CD4-positive, alpha-beta T cell treated with Interleukin-6 at 100 ng/mL for 8 hours (primary cell): ENCODE measurements at places on chromosomes 5 and 9.

DNA sequence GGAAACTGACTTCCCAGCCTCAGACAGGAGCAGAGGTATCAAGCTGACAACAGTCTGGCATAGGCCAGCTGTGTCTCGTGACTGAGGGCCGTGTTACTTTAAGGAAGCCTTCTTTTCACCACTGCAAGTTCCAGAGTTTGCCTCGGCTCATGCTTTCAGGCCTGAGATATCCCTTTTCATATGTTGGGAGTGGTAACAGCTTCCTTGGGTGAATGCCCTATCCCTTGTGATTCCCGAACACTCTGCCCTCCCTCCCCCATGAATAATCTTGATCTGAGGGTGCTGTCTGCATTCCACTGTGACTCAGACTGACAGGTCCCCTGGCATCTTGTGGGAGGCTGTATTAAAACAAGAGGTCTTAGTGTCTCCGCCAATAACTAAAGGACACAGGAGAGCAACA, 49.7 kb upstream of the ARL15 start:
- DNase-seq, result no peak

DNA sequence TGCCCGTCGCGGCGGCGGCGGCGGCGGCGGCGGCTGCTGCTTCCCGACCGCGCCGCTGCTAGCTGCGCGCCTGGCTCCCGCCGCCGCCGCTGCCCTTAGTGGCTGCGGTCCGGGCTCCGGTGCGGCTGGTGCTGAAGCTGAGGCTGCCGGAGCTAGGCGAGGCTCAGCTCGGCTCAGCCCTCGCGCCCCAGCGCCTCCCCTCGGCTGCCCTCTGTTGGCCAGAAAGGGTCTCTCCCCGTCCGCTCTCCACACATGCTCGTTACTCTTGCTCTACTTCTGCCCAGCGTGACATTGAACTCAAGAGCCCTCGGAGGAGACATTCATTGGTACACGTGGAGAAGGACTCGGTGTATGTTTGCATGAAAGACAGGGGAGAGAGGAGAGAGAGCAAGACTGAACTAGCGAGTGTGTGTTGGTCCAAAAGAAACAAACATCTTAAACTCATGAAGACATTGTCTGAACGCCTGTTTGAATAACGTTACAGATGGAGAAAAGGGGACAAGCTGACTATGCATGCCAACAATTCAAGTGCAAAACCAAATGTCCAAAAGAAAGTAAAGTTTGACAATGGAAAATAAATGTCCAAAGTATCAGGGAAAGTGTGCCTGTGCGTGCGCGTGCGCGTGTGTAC, at the start of gene HCN1:
Gene HCN1 (minus strand): TSS at position 175 of the 631 bp plus-strand sequence.
- DNase-seq, result no peak

DNA sequence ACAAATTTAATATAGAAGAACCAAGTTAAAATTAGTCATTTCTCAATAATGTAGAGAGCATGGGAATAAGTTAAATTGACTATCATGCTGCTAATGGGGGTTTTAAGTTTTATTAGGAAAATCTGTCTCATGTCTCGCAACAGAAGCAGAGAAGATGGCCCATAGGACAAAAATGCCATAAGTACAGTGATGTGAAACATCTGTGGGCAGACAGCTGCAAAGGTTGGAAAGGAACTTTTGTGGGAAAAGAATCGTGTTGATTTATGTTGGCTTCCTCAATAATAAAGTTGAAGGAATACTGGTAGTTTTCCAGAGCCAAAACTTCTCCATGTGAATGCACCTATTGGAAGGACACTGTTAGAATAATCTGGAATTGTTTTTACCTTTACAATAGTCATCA, 44.8 kb downstream of the VCAN start:
- DNase-seq, result no peak

- DNase-seq, result no peak
Measured at GRCh38 chr9:119836036-119836435, 466.8 kb upstream of the BRINP1 start.

- DNase-seq, result no peak
Measured at GRCh38 chr5:111245654-111246053, 21.5 kb downstream of the CAMK4 start.

DNA sequence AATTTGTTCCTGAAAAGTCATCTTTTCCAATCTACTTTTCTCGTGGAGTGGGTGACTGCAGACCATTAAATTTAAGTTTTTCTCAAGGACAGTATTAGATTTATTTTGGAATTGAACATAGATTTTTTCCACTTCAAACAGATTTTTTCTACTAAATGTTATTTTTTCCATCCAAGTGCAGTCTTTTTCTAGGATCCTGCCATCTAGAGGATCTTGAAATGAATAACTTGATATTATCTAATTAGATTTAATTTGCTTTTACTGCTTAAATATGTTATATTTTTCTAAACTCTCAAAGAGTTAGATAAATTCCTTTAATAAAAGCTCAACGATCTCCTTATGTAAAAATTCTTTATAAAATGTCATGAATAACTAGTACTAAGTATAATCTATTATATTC, 136.9 kb upstream of the PRR16 start:
- DNase-seq, result no peak

DNA sequence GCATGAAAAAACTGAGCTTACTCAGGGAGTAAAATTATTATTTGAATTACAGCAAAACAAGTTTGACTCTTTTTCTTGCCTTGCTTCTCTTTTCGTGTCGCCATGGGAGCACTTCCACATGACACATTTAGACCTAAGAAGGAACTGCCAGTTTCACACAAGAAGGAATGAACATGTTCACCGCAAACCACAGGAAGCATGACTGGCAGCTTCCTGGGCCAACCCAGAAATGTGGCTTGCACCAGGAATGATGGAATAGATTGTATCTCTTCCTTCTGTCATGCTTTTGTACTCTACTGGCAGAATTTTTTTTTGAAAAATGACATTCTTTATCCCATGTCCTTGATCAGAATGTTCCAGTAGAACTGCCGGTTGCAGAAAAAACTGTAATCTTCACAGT, 32.9 kb upstream of the MAN2A1 start:
- peak; percentile 47 for DNase-seq

- no peak for DNase-seq
Measured at GRCh38 chr9:94813379-94813778, 86.9 kb downstream of the AOPEP start.

- peak; percentile 94 for DNase-seq
Measured at GRCh38 chr9:34620061-34620994, at the start of gene DCTN3. Gene DCTN3, minus strand, starts transcription at chr9:34620495. Its CDS starts 31 bp downstream, at chr9:34620464.

DNA sequence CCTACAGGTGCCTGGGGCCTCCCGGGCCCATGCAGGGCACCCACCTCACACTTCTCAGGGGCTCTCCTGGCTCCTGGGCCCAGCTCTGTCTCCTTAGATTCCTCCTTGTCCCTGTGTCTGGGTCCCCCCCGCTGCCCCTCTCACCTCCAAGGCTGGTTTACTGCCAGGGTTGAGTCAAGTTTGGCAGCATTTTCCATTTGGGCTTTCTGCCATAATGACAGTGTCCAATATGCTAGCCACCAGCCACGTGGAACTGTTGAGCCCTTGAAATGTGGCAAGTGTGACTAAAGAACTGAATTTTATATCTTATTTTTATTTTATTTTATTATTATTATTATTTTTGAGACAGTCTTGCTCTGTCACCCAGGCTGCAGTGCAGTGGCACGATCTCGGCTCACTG, 1.9 kb downstream of the TTC16 start:
- no peak for DNase-seq

DNA sequence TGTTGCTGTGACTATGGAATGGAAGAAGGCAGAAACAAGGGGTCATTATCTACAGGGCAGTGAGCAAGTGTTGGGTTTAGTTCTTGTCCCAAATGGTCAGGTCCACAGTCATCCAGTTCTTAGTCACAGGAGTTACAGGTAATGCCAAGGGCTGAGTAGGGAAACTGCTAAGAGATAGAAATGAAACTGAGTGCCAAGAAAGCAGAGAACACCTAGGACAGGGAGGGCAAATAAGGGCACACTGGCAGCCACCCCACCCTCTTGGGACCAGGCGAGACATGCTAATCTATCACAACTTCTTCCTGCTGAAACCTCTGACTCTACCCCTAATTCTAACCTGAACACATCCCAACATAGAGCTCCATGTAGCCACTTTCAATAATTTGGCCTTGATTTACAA, 103.2 kb downstream of the KLF4 start:
- no peak for DNase-seq

DNA sequence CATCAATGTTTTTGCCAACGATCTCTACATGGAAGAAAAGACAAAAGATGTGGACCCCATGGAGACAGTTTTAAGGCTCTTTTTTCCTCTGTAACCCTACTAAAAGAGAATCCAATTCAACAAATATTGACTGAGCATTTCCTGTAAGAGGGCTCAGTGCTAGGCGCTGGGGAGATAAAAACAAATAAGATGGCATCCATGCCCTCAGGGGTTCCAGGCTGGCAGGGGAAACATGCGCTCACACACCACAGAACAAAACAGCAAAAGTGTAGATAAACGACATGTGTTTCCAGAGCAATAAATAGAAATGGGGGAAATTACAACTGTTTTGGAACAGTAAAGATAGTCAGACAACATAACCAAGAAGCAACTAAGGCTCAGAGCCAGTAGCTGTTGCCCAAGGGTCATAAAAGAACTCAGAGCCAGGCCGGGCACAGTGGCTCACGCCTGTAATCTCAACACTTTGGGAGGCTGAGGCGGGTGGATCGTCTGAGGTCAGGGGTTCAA, 25.2 kb downstream of the ZNF608 start:
- no peak for DNase-seq

- DNase-seq, result no peak
Measured at GRCh38 chr9:118529624-118530214, 825.5 kb downstream of the TLR4 start.

GRCh38 chr5:73459366-73459765, 10.8 kb upstream of the FOXD1 start:
- no peak for DNase-seq

- no peak for DNase-seq
Measured at GRCh38 chr9:116479056-116479544, 208.0 kb upstream of the TRIM32 start.

DNA sequence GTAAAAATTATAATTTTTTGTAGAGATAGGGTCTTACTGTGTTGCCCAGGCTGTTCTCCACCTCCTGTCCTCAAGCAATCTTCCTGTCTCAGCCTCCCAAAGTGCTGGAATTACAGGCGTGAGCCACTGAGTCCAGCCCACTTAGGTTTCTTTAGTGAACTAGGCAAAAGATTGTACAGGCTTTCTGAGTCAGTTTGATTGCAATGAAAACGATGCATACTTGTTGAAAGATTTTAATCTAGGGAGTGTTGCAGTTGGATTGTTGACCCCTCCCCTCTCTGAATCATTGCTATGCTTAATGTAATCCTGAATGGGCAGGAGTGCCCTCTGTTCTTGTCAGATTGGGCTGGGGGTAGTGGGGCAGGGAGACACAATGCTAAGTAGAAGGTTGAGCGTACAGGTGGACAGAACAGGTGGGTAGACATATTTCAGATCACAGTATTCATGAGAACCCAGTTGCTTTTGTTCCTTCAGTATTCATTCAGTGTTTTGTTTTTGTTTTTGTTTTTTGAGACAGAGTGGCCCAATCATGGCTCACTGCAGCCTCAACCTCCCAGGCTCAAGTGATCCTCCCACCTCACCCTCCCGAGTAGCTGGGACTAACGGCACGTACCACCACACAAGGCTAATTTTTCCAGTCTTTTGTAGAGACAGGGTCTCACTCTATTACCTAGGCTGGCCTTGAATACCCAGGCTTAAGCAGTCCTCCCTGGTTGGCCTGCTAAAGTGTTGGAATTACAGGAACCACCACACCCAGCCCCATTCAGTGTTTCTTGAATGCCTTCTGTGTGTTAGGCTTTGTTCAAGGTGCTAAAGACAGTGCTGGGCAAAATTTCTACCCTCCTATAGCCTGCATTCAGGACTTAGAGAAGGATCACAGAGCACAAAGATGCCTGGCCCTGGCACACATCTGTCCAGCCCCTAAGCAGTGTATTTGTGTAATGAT, 70.1 kb downstream of the KIAA1958 start:
- DNase-seq, result no peak

DNA sequence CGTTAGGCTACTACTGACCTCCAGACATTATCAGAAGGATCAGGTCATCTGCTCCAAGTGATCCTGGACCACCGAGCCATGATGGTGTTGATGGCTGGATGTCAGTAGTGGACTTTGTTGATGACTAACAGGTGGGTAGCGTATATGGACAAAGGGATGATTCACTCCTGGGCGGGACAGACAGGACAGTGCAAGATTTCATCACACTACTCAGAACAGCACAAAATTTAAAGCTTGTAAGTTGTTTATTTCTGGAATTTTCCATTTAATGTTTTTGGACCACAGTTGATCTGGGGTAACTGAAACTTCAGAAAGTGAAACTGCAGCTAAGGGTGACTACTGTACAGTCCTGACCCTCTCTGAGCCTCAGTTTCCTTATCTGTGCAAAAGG, 12.7 kb downstream of the PDGFRB start:
- no peak for DNase-seq

- no peak for DNase-seq
Measured at GRCh38 chr9:137731216-137731946, 112.6 kb downstream of the EHMT1 start.

DNA sequence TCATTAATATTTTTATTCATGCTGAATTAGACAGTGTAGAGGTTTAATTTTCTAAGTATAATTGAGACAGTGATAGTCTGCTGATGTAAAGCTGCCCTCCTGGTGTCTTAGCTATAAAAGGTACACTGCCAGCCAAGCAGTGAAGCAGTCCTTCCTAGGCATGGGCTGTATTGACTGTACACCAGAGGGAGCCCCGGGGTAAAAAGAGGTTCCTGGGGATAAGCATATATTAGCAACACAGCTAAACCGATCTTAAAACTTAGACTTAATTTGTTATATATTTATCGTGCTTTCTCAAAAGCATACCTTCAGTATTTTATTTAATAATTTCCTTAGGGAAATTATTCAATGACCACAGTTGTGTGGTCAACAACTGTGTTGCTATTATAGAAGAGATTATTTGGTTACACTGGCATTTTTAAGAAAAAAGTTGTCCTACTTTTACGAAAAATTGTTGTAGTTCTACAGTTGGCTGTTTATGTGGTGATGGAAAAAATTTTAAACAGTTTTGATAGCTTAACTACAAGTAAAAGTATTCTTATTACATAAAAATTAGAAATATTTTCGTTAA, 68.8 kb downstream of the ELL2 start:
- DNase-seq, result no peak

GRCh38 chr5:124867137-124867704, 120.8 kb upstream of the ZNF608 start:
- no peak for DNase-seq

DNA sequence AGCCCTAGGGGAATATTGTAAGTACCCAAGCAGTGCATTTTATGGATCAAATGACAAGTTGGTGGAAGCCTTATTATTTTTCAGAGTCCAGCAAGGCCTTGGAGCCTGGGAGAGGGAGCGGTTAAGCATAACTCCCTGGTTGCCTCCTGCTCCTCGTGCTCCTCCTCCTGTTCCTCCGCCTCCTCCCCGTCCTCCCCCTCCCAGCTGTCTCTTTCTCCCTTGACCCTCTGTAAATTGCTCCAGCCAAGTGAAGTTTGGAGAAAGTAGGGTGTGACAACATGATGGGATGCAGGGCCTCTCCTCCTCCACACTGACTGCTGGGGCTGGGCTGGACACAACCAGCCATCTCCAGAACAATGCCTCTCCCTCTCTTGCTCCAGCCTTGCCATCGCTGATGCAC, 586.9 kb downstream of the CCDC171 start:
- DNase-seq, result no peak

GRCh38 chr5:170413897-170414296, 24.7 kb upstream of the KCNMB1 start:
- DNase-seq, result no peak
